ENCODE measurements at places on chromosomes 6 and 20. TPM values are rescaled to one million over a fixed set of nuclear protein-coding genes. Genes with fewer than 3 reads are reported as not detected.

LHFPL5 gene
- not detected for total RNA-seq

HCK gene
- total RNA-seq: not detected

PTK6 gene
- 0.10 TPM for total RNA-seq

PRDM1 gene
- 2.3 TPM for total RNA-seq

SLC22A7 gene
- total RNA-seq: not detected

SGK2 gene
- 0.73 TPM for total RNA-seq

CLPSL1 gene
- total RNA-seq: not detected

MAP7 gene
- 1.3 TPM for total RNA-seq

COL21A1 gene
- 23.1 TPM for total RNA-seq

POM121L2 gene
- not detected for total RNA-seq

MYLK2 gene
- total RNA-seq: 0.07 TPM

PXMP4 gene
- total RNA-seq: 6.9 TPM

KIF13A gene
- total RNA-seq: 88.7 TPM

NDUFAF4 gene
- total RNA-seq: 6.8 TPM

CRISP2 gene
- not detected for total RNA-seq

GMPR gene
- total RNA-seq: 11.6 TPM

HS3ST5 gene
- not detected for total RNA-seq

ABHD16B gene
- total RNA-seq: not detected

ZSCAN31 gene
- 4.2 TPM for total RNA-seq

SLC22A1 gene
- 0.40 TPM for total RNA-seq

LPA gene
- not detected for total RNA-seq

OVOL2 gene
- not detected for total RNA-seq

RNF8 gene
- total RNA-seq: 15.9 TPM

CST7 gene
- total RNA-seq: not detected

DEFB118 gene
- not detected for total RNA-seq

TINAG gene
- not detected for total RNA-seq

ZSCAN23 gene
- 4.7 TPM for total RNA-seq

DZANK1 gene
- 1.7 TPM for total RNA-seq

XKR7 gene
- total RNA-seq: not detected

SYNJ2 gene
- 91.0 TPM for total RNA-seq

CLDN20 gene
- total RNA-seq: not detected

FAM184A gene
- 0.33 TPM for total RNA-seq

DAAM2 gene
- total RNA-seq: 96.0 TPM

FOXC1 gene
- total RNA-seq: 8.2 TPM

SPATA25 gene
- total RNA-seq: 0.65 TPM

KIF25 gene
- total RNA-seq: 0.72 TPM

TREM1 gene
- total RNA-seq: 1.5 TPM

SLA2 gene
- total RNA-seq: 0.03 TPM

TMC2 gene
- total RNA-seq: not detected

SLC32A1 gene
- total RNA-seq: not detected

PPP1R14C gene
- 7.4 TPM for total RNA-seq

OR2J3 gene
- not detected for total RNA-seq

TM9SF4 gene
- 69.0 TPM for total RNA-seq

PLEKHG1 gene
- 0.59 TPM for total RNA-seq

NHLRC1 gene
- 2.6 TPM for total RNA-seq

PLG gene
- not detected for total RNA-seq

MLN gene
- not detected for total RNA-seq

PRND gene
- total RNA-seq: not detected

FOXQ1 gene
- 0.03 TPM for total RNA-seq

DEFB132 gene
- total RNA-seq: not detected

VSX1 gene
- not detected for total RNA-seq

TRERF1 gene
- total RNA-seq: 6.2 TPM

LRRN4 gene
- total RNA-seq: 0.07 TPM

IGF2R gene
- 378 TPM for total RNA-seq

TSHZ2 gene
- total RNA-seq: 3.1 TPM

UNC93A gene
- total RNA-seq: not detected

Measured in smooth muscle cell of the pulmonary artery (primary cell).